ENCODE measurements at places on chromosomes 16 and 17. TPM values are rescaled to one million over a fixed set of nuclear protein-coding genes. Genes with fewer than 3 reads are reported as not detected.

DNA sequence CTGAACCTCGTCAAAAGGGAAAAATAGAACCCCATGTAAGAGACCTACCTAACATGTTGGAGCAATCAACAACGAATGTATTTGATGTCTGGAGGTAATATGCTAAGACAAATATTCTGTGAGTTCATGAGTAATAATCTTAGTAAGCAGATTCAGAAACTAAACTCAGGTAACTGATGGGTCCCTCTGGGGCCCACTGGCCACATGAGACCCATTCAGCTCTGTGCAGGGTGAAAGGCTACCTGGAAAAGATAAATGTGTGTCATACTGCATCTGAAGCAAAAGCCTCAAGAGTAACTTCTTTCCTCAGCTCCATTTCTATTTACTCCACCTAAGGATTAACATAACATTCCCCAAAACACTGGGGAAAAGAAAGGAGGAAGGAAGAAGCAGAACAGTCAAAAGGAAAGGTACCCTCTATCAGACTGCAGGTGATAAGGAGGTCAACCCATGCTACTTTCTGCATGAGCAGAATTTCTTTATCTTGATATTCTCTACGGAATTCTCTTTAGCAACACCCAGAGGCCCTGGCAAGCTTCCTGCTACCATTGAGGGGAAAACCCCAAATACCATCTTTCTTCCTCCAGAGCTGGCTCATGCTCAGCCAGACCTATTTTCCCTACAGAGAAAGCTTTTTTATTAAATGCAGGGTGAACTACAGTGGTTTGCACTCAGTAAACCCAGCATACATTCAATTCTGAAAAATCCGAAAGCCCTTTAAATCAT lies 37.7 kb upstream of the ABCA6 start:
- no peak for DNase-seq

The FOXL1 gene
- 0.11 TPM for total RNA-seq

GRCh38 chr17:29709866-29710519 lies 87.3 kb upstream of the CORO6 start:
- no peak for DNase-seq

The ITGB4 gene
- total RNA-seq, result 3.4 TPM

- DNase-seq, result peak; percentile 95
These were observed 7.5 kb downstream of the SLC16A3 start for GRCh38 chr17:82236142-82236971.

The SLFN14 gene
- total RNA-seq, result not detected

Data from endodermal cell (in vitro differentiated cells).